ENCODE measurements at places on chromosomes 13 and 19.
A peak's percentile ranks its signal among the peaks of the same experiment; 100 is the strongest.

- no peak for DNase-seq
Measured at GRCh38 chr19:19670070-19670551, 1.5 kb downstream of the ZNF101 start.

- no peak for DNase-seq
Measured at GRCh38 chr13:84025824-84026223, 143.6 kb upstream of the SLITRK1 start.

GRCh38 chr13:46817095-46817494 lies 20.1 kb upstream of the ESD start:
- DNase-seq = peak; percentile 27

DNA sequence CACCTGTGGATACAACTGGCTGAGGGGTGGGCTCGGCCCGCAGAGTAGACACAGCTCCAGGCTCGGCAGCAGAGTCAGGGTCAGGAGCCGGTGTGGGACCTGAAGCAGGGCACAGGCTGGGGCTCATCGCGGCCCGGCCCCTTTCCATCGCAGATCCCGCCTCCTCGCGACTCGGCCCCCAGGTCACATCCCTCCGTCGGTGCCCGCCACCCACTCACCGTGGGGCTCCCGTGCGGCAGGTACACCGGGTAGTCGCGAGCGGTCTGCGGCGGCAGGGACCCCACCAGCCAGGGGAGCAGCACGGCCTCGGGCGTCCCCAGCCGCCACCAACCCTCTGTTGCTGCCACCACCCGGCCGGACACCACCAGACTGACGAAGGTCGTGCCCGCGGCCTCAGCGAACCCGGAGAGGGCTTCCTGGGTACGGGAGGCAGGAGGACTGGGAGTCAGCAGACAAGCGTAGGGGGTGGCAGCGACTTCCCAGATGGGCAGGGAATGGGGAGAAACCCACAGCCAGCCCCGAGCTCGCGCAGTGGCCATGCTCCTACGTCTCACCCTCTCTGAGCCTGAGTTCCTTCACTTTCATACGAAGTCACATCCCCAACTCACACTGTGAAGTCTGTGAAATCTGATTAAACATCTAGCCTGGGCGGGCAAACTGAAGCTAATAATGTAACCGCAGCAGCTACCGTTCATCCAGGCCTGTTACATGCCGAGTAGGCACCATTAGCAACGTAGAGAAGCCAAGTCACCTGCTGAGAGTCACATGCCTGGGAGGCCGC lies 3.7 kb downstream of the FUZ start:
- DNase-seq = peak; percentile 75

GRCh38 chr19:406971-407510 lies 1.9 kb downstream of the C2CD4C start:
- no peak for DNase-seq
